Osteocyte (in vitro differentiated cells): ENCODE measurements at places on chromosomes 3 and 15. TPM values are rescaled to one million over a fixed set of nuclear protein-coding genes. Genes with fewer than 3 reads are reported as not detected.

The KCNMB3 gene
- total RNA-seq, result 2.6 and 3.2 TPM in 2 replicates

GRCh38 chr3:8450618-8451017, 51.0 kb upstream of the LMCD1 start:
- peak overlapping the region; percentile 80 for H3K27ac ChIP-seq
- no peak overlapping the region for H3K4me3 ChIP-seq
- peaks cover 60% of the 10 kb centered on the region for H3K4me1 ChIP-seq
- no peaks in the 10 kb centered on the region for H3K27me3 ChIP-seq
- no peaks in the 10 kb centered on the region for H3K36me3 ChIP-seq

The PDIA3 gene
- 496 and 527 TPM in 2 replicates for total RNA-seq

GRCh38 chr15:69342460-69343076, 43.9 kb downstream of the PAQR5 start:
- no peak overlapping the region for H3K27ac ChIP-seq
- no peaks in the 10 kb centered on the region for H3K27me3 ChIP-seq
- H3K4me3 ChIP-seq, result no peak overlapping the region

GRCh38 chr15:65110676-65111292, 4.2 kb downstream of the UBAP1L start:
- no peak overlapping the region for H3K4me3 ChIP-seq
- no peak for DNase-seq
- H3K27ac ChIP-seq, result no peak overlapping the region
- H3K36me3 ChIP-seq, result peaks cover 38% of the 10 kb centered on the region

- peak; percentile 87 for DNase-seq
- no peaks in the 10 kb centered on the region for H3K36me3 ChIP-seq
- H3K27me3 ChIP-seq, result no peaks in the 10 kb centered on the region
- peak overlapping the region; percentile 71 for H3K27ac ChIP-seq
- no peak overlapping the region for H3K4me3 ChIP-seq
- H3K4me1 ChIP-seq, result peaks cover 23% of the 10 kb centered on the region
Measured at GRCh38 chr3:143644370-143645089, 203.7 kb downstream of the SLC9A9 start.

DNA sequence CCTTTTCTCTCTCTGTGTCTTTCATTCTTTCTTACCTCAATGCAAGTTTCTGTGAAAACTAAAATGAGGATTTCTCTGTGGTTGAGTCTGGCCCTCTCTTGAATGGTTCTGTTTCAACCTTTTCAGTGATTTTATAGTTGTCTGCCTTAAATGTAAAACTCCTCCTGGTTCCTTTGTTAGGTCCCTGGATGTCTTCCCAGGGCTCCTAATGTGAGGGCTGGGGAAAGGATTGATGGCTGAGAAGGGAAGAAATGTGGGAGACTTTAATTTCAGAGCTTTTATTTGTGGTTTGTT, 90.6 kb upstream of the GRM7 start:
- no peaks in the 10 kb centered on the region for H3K4me1 ChIP-seq
- H3K36me3 ChIP-seq, result no peaks in the 10 kb centered on the region
- no peaks in the 10 kb centered on the region for H3K27me3 ChIP-seq
- DNase-seq, result no peak

GRCh38 chr3:174973465-174973864, 114.3 kb downstream of the NAALADL2 start:
- DNase-seq, result no peak
- peaks cover 1% of the 10 kb centered on the region for H3K4me1 ChIP-seq
- no peak overlapping the region for H3K27ac ChIP-seq
- H3K36me3 ChIP-seq, result no peaks in the 10 kb centered on the region
- H3K27me3 ChIP-seq, result no peaks in the 10 kb centered on the region
- no peak overlapping the region for H3K4me3 ChIP-seq

DNA sequence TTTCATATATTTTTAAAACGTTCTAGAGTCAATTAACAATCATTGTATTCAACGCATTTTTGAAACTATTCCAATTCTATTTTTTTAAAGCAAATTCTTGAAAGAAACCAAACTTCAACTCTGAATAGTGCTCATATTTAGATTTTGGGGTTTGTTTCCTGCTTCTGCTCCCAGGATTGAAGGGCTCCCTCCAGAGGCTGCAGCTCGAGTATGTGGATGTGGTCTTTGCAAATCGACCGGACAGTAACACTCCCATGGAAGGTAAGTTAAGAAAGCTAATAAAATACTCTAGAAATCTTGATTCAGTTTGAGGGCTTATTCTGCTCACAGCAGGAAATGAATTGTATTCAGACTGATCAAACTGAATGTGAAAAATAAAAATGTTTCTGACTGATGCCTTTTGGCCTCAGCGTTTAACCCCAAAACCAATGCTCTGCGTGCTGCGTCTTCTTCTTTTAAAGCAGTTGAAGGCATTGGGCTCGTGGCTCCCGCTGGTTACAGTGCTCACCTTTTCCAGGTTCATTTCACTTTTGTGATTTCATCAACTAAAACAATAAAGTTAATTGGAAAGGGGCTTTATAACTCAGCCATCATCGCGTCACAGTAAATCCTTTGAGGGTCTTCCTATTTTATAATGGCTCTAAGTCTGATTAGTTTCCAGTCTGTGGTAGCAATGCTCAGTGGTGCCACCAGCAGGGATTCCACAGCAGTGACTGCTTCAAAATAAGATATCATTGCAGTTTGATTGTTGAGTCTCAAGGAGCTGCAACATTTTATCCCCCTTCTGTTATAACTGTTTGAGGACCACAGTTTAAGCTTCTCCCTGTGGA, 80.1 kb downstream of the SSR3 start:
- H3K27ac ChIP-seq, result no peak overlapping the region
- H3K4me3 ChIP-seq, result no peak overlapping the region
- no peaks in the 10 kb centered on the region for H3K27me3 ChIP-seq

DNA sequence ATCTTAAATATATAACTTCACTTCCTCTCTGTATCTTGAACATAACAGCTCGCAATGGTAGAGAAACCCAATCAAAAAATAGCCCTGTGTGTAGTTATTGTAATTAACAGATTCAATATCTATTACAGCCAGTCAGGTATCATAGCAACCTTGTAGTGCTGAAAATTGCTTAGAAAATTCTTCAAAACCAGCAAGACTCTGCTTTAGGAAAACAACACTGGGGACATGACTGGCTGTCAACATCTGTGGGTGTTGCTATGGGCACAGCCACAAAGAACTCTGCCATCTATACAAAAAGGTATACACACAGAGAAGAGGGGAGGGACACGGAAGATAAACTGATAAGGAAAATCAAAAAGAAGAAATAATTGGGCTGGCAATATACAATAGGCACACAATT, 101.2 kb downstream of the WDR72 start:
- no peak overlapping the region for H3K27ac ChIP-seq
- no peak for DNase-seq
- H3K4me1 ChIP-seq, result peaks cover 2% of the 10 kb centered on the region
- no peaks in the 10 kb centered on the region for H3K36me3 ChIP-seq
- no peak overlapping the region for H3K4me3 ChIP-seq

The EHHADH gene
- 0.57 and 1.2 TPM in 2 replicates for total RNA-seq

DNA sequence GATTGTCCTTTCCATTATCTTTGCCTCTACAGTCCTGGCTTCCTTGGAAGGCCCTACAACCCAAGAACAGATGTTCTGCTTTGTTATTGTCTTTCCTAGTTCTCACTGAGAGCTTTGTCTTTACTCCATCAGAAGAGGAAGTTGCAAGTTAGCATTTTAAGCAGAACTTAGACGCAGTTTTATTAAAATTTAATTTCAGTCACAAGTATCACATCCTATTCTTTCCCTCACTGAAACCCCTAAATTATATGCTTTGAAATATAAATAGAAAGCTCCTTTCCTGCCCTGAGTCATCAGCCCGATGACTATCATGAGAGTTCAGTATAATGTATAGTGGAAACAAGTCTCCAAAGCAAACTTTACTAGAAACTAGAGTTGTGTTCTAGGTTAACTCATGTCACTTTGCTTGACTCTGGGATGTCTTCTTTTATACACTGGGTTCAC, 291.2 kb upstream of the RBMS3 start:
- H3K4me1 ChIP-seq, result no peaks in the 10 kb centered on the region
- H3K4me3 ChIP-seq, result no peak overlapping the region
- H3K27ac ChIP-seq, result no peak overlapping the region
- H3K36me3 ChIP-seq, result peaks cover 5% of the 10 kb centered on the region
- H3K27me3 ChIP-seq, result no peaks in the 10 kb centered on the region
- no peak for DNase-seq

DNA sequence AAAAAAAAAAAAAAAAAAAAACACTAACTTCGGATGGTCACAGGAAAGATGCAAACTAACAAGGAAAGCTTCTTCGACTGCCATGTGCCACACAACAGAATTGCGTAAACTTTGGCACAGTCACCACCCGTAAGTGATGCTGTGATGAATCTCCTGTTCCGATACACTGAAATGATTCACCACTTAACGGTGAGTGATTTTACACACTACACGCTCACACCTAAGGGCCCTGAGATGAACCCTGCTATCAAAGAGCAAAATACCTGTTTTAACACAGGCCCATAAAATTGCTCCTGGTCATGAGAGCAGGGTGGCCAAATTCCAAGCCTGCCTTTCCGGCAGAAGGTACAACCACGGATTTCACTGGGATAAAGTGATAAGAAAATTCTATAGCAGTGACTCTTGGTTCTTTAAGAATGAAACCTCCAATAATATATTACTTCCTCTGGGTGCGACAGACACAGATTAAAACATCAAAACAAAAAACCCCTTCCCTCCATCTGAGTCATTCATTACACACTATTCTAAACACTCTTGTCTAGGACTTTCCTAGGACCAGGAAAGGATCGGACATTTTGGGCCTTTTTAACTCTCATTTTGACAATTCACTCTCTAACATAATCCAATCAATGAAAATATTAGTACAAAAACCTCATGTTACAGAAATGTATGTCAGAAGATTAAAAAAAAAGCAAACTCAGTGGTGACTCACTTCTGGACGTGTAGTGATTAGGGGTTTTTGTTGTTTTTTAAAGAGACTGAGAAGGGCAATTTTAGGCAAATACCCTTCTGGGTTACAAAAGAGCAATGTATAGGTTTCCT, 28.3 kb downstream of the LRIG1 start:
- peaks cover 55% of the 10 kb centered on the region for H3K4me1 ChIP-seq
- no peak for DNase-seq
- H3K4me3 ChIP-seq, result peak overlapping the region; percentile 12

- no peaks in the 10 kb centered on the region for H3K4me1 ChIP-seq
- H3K27me3 ChIP-seq, result no peaks in the 10 kb centered on the region
- peaks cover 39% of the 10 kb centered on the region for H3K36me3 ChIP-seq
- no peak overlapping the region for H3K27ac ChIP-seq
- no peak overlapping the region for H3K4me3 ChIP-seq
- DNase-seq, result no peak
Measured at GRCh38 chr3:167718582-167718981, 16.1 kb downstream of the PDCD10 start.

DNA sequence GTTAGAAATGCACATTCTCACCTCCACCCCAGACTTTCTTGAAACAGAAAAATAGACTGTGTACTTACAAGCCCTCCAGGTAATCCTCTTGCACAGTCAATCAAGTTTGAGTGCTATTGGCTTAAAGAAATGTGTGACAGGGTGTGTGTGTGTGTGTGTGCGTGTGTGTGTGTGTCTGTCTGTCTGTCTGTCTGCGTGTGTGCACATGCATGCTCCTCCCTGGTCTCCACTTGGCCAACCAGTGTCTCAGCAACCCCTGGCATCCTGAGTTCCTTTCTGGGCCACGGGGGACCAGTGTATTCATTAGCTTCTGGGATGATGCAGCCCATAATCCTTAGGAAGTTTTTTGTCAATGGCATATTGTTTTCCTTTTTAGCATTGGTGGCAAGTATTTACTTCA, 128.8 kb upstream of the IL12A start:
- H3K4me1 ChIP-seq, result peaks cover 55% of the 10 kb centered on the region
- H3K36me3 ChIP-seq, result no peaks in the 10 kb centered on the region
- no peak for DNase-seq
- H3K4me3 ChIP-seq, result no peak overlapping the region
- H3K27ac ChIP-seq, result peak overlapping the region; percentile 82

The FAH gene
- 9.5 and 12.9 TPM in 2 replicates for total RNA-seq

The IL16 gene
- not detected in 2 replicates for total RNA-seq

DNA sequence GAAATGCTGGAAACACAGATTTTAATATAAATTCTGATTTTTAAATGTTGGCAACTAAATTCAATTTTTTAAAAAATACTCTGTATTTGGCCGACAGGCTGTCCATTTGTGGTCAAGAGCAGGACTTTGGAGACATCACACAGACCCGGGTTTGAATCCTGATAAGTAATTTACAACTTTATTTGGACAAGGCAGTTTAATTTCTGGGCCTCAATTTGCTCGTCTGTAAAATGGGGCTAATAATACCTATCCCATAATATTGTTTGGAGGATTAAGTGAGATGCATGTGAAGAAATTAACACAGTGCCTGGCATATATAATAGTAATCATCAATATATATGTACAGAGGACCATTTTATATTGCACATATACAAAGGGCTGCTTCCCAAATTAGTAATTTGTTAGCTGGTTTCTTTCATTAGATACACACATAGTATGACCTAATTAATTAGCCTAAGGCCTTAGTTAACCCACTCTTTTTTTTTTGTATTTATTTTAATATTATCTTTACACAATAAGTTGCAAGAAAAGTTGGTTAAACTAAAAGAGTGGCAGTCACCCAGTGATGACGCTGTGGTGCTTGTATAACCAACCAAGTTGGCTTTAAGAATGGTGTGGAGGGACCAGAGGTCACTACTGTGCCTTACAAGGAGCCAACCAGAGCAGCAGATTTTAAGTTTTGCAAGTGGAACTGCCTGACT, 665 bp downstream of the PIGB start:
- DNase-seq, result no peak
- H3K27me3 ChIP-seq, result no peaks in the 10 kb centered on the region
- H3K4me1 ChIP-seq, result peaks cover 30% of the 10 kb centered on the region
- peak overlapping the region; percentile 98 for H3K4me3 ChIP-seq

DNA sequence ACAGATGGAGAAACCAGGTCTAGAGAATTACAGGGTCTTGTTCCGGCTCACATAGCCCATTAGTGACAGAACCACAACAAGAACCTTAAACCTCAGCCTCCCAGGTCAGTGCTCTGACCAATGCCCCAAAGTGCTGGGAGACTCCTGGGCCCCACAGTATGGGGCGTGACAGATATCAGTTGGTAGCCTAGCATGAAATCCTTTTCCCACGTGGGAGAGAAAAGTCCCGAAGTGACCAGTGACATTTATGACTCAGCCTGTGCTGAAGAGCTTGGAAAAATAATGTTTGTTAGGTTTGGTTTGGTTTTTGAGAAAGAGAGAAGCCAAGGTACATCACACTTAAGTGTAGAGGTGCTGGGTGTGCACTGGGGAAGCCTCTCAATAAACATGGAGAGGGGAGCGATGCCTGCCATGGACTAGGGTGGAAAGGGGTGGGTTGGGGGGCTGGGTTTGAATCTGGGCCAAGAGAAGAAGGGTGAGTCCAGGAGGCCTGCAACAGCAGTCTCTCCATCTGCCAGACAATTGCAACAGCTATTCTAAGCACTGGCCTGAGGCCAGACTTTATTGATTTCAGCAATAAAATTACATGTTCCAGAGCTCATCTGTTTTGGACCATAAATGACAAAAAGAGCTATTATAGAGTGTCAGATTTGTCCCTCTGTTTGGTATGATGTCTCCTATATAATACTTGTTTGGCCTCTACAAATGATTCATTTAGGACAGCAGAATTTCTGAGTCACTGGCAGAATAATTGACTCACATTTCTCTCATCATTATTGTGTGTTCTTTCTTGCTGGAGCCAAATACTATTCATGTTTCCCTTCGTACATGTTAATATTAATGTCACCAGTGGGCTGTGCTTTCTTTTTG, 43.4 kb downstream of the C2CD4A start:
- peak overlapping the region; percentile 19 for H3K27ac ChIP-seq
- H3K4me1 ChIP-seq, result peaks cover 22% of the 10 kb centered on the region
- DNase-seq, result no peak
- no peaks in the 10 kb centered on the region for H3K27me3 ChIP-seq
- H3K36me3 ChIP-seq, result no peaks in the 10 kb centered on the region
